Tibial nerve (tissue), 4 donors: ENCODE measurements at places on chromosomes 16 and 17.

GRCh38 chr17:62017912-62018311 is 47.2 kb downstream of the MED13 start:
- H3K27me3 ChIP-seq = no peaks in the 10 kb centered on the region
- no peak overlapping the region for H3K4me3 ChIP-seq
- H3K27ac ChIP-seq = no peak overlapping the region
- H3K36me3 ChIP-seq = no peaks in the 10 kb centered on the region
- DNase-seq = no peak

- no peaks in the 10 kb centered on the region for H3K27me3 ChIP-seq
- H3K36me3 ChIP-seq = no peaks in the 10 kb centered on the region
- no peak overlapping the region for H3K4me3 ChIP-seq
Observed at GRCh38 chr16:9534759-9535158, 443.3 kb downstream of the HAPSTR1 start.

DNA sequence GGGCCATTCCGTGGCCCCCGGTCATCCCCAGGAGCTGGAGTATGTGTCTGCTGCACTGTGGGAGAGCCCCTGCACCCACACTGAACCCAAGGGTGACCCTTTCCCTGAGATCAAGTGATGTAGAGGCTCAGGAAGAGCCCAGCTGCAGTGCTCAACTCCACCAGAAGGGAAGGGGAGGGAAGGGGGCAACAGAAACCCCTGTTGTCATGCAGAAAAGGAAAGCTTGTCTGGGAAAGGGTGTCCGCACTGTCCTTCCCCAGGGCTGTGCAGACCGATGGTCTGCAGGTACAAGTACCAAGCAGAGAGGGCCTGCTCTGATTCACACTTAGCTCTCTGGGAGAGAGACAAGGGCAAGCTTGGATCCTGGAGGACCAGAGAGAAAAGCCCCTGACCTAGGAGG is 45.7 kb upstream of the TOB1 start:
- DNase-seq = no peak
- H3K27me3 ChIP-seq = no peaks in the 10 kb centered on the region
- H3K27ac ChIP-seq = no peak overlapping the region
- H3K4me3 ChIP-seq = no peak overlapping the region
- H3K36me3 ChIP-seq = no peaks in the 10 kb centered on the region

GRCh38 chr16:12515746-12516145 is 287.9 kb downstream of the CPPED1 start:
- no peak overlapping the region for H3K4me3 ChIP-seq
- DNase-seq = no peak
- H3K27me3 ChIP-seq = no peaks in the 10 kb centered on the region
- no peaks in the 10 kb centered on the region for H3K4me1 ChIP-seq
- no peaks in the 10 kb centered on the region for H3K36me3 ChIP-seq

GRCh38 chr17:79790805-79791734 is 5.8 kb downstream of the CBX8 start:
- H3K27me3 ChIP-seq = peaks cover 14% of the 10 kb centered on the region
- H3K4me3 ChIP-seq = no peak overlapping the region
- H3K27ac ChIP-seq = no peak overlapping the region
- DNase-seq = no peak
- H3K36me3 ChIP-seq = no peaks in the 10 kb centered on the region

GRCh38 chr16:64469906-64470702 is 651.8 kb downstream of the CDH11 start:
- no peaks in the 10 kb centered on the region for H3K27me3 ChIP-seq
- no peak overlapping the region for H3K4me3 ChIP-seq
- no peak overlapping the region for H3K27ac ChIP-seq
- DNase-seq = peak; percentile 6
- no peaks in the 10 kb centered on the region for H3K4me1 ChIP-seq
